ENCODE measurements at places on chromosomes 4 and X. TPM values are rescaled to one million over a fixed set of nuclear protein-coding genes. Genes with fewer than 3 reads are reported as not detected.

The VCX3B gene
- not detected for total RNA-seq

GRCh38 chr4:88858752-88859151, 161.1 kb upstream of the NAP1L5 start:
- no peaks in the 10 kb centered on the region for H3K27me3 ChIP-seq
- no peaks in the 10 kb centered on the region for H3K36me3 ChIP-seq
- H3K27ac ChIP-seq = no peak overlapping the region

DNA sequence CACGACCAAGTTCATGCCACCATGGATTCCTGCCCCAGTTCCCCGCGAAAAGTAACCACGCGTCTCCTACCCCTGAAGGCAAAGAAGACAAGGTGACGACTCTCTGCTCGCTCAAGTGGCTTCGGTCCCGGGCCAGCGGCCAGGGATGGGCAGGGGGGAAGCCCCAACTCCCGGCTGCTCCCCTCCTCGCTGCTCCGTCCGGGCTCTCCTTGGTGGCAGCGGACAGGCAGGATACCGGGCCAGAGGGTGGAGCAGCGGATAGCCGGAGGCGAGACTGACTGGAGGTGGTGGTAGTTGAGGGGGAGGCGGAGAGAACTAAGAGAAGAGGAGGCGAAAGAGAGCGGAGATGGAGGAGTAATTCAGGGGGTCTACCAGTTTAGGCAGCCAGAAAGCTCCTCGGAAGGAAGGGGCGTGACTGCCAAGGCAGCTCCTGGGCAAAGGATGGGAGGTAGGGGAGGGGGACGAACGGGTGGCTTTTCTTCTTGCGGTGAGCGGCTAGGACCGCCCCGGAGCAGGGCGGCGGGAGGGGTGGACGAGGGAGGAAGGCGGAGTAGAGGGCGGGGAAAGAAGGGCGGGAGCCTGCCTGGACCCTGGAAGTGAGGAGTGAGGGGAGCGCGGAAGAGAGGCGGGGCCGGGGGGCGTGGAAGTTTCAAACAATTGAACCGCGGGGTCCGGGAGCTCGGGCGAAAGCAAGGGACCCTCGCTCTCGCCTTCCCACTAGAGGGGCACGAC, at the start of gene AMOT:
Gene AMOT, minus strand, starts transcription at position 450 of the 732 bp plus-strand sequence. CDS start 17,705 bp downstream, outside the sequence.
- H3K4me3 ChIP-seq = peak within 1 kb of the TSS; percentile 68
- no peaks in the 10 kb centered on the region for H3K27me3 ChIP-seq
- H3K4me1 ChIP-seq = no peaks in the 10 kb centered on the region

GRCh38 chrX:118353081-118353850, 7.4 kb downstream of the WDR44 start:
- peaks cover 12% of the 10 kb centered on the region for H3K4me1 ChIP-seq
- no peak overlapping the region for H3K4me3 ChIP-seq
- H3K27ac ChIP-seq = no peak overlapping the region
- no peak for DNase-seq

The HSPA4L gene
- 5.7 TPM for total RNA-seq

The DMP1 gene
- not detected for total RNA-seq

The TLR3 gene
- 28.5 TPM for total RNA-seq

GRCh38 chr4:54746218-54746617, 88.5 kb downstream of the KIT start:
- no peak overlapping the region for H3K27ac ChIP-seq
- no peaks in the 10 kb centered on the region for H3K4me1 ChIP-seq
- no peaks in the 10 kb centered on the region for H3K36me3 ChIP-seq
- H3K27me3 ChIP-seq = no peaks in the 10 kb centered on the region

DNA sequence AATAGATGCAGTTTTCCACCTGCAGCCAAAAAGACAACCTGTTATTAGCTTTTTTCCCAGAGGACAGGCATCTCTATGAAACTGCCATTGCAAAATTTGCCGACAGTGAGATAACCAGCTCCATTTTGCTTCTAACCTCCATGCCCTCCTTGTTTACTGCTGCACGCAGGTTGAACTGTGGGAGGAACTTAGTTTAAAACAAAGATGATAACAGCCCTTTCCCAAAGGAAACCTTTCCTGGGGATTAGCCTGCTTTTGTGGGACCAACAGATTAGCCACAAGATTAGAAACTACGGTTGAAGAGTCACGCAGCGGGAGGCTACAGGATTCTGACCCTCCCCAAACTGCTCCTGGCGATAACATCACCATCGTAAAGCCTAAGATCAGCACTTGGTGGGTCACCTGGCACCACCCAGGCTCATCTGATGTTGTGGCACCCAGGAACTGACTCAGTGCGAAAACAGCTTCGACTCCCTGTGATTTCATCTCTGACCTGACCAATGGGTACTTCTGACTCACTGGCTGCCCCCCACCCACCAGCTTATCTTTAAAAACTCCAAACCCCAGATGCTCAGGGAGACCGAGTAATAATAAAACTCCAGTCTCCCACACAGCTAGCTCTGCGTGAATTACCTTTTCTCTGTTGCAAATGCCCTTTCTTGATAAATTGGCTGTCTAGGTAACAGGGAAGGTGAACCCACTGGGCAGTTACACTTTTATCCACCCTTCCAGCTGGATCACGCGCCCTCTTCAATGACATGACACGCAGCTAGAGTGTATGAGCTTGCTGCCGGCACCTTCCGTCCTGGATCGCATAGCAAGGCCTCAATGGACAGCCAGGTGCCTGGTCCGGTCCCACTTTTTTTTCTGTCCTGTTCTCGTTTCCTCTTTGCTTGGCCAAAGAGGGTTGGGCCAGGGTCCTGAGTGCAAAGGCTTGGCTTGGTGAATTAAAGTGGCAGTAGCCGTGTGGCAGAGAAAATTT, 27.2 kb downstream of the NOP14 start:
- H3K4me3 ChIP-seq = peak overlapping the region; percentile 67
- peak; percentile 47 for DNase-seq
- peaks cover 49% of the 10 kb centered on the region for H3K4me1 ChIP-seq
- H3K36me3 ChIP-seq = peaks cover 50% of the 10 kb centered on the region
- H3K27me3 ChIP-seq = no peaks in the 10 kb centered on the region

DNA sequence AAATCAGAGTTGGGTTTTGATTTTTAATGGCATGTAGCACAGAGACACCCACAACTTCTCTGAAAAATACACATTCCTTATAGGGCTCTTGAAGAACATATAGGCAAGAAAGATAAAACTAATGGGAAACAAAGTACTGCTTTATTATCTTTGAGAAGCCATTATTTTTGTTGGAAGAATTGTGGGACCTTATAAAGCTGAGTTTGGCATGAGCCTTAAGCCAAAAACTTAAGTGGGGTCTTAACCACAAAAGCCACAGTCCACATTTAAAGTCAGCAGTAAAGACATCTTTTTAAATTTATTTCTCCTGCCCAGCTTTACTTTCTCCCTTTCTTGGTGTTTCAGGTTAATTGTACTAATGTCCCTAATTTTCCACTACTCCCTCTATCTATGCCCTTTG, 1297.3 kb downstream of the C4orf33 start:
- DNase-seq = no peak
